ENCODE measurements at places on chromosomes 3 and 15. TPM values are rescaled to one million over a fixed set of nuclear protein-coding genes. Genes with fewer than 3 reads are reported as not detected.

DNA sequence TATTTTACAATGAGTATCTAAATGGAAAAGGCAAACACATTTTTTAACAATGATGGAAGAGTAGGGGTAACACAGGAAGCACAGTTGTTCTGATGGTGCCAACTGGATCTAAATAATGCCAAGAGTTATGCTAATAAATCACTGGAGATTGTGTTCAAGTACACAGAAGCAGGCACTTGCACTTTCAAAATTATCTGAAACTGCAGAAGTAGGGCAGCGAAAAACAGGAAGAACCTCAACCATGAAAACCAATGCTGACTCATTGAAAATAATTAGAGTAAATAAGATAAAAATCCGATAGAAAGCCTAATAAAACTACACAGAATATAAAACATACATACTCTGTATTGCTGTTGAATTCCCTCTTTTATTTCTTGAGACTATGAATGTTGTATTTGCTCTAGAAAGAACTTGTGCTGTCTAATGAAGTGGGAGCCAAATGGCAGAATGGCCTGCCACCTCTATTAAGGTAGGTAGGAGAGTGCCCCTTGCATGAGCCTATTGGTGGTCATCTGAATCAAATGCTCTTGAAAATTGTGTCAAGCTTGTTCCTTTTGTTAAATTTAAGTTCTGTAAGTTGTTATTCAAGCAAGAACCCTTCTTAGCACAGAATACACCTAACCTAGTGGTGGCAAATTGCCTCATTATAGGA, 93.7 kb downstream of the ABI3BP start:
- no peak for DNase-seq
- H3K27ac ChIP-seq: no peak overlapping the region
- no peaks in the 10 kb centered on the region for H3K36me3 ChIP-seq
- no peaks in the 10 kb centered on the region for H3K27me3 ChIP-seq
- H3K4me1 ChIP-seq: peaks cover 2% of the 10 kb centered on the region
- H3K4me3 ChIP-seq: no peak overlapping the region

GRCh38 chr3:142211034-142211433, 14.4 kb downstream of the GK5 start:
- H3K4me3 ChIP-seq: no peak overlapping the region
- no peak overlapping the region for H3K27ac ChIP-seq
- DNase-seq: peak; percentile 51
- peaks cover 51% of the 10 kb centered on the region for H3K36me3 ChIP-seq
- no peaks in the 10 kb centered on the region for H3K27me3 ChIP-seq
- peaks cover 6% of the 10 kb centered on the region for H3K4me1 ChIP-seq

GOLGA6L9 gene
- total RNA-seq: 3.9 TPM

DNA sequence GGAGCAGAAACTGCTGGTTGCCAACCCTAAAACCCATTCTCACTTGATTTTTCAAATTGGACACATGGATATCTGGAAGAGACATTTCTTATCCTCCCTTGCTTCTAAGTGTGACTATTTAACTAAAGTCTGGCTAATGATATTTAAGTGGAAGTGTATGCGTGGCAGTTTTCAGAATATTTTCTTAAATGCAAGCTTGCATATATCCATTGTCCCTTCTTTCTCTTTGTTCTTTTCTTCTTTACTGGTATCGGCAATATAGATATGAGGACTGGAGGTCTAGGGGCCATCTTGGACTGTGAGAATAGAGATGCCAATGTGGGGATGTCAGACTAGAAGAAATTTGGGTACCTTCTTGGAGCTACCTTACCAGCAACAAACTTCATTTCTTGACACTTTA, 364.3 kb upstream of the DPH6 start:
- H3K27ac ChIP-seq: no peak overlapping the region
- no peaks in the 10 kb centered on the region for H3K4me1 ChIP-seq
- no peak for DNase-seq
- H3K36me3 ChIP-seq: no peaks in the 10 kb centered on the region

DNA sequence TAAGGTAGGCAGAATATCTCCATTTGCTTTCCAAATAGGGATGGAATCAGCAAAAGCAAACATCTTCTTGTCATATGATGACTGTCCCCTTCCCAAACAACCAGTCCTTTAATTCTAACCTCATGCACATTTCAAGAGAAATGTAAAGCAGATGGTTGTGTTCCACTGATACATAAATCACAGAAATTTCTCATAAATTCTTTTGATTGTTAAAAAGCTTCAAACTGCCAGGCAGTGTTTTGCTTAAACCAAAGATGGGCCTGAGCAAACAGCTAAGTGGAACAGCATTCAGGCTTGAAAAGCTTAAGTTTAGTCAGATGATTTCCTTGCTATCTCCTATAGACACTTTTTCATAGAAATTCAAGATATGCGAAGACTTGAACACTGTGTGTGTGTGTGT, 74.3 kb upstream of the SOX2 start:
- no peaks in the 10 kb centered on the region for H3K4me1 ChIP-seq
- H3K27ac ChIP-seq: no peak overlapping the region
- H3K36me3 ChIP-seq: no peaks in the 10 kb centered on the region
- H3K4me3 ChIP-seq: no peak overlapping the region
- no peak for DNase-seq
- H3K27me3 ChIP-seq: peaks cover 2% of the 10 kb centered on the region

HGD gene
- total RNA-seq: 0.16 TPM

DNA sequence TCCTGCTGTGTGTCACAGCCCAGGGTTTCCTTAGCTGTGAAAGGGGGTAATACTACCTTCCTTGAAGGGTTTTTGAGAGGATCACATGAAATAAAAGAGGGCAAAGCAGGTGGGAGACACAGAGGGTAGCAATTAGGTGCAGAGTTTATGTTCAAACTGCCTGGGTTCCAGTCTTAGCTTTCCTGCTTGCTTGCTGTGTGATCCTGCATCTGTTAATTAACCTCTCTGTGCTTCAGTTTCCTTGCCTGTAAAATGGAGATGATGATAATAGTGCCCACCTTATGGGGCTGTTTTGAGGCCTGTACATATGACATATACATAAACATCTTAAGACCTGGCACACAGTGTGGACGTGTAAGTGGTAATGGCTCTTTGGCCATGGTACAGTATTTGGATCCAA, 35.0 kb downstream of the SPSB4 start:
- H3K4me1 ChIP-seq: no peaks in the 10 kb centered on the region
- DNase-seq: no peak
- peaks cover 2% of the 10 kb centered on the region for H3K27me3 ChIP-seq

VEPH1 gene
- not detected for total RNA-seq

TGM4 gene
- not detected for total RNA-seq

DNA sequence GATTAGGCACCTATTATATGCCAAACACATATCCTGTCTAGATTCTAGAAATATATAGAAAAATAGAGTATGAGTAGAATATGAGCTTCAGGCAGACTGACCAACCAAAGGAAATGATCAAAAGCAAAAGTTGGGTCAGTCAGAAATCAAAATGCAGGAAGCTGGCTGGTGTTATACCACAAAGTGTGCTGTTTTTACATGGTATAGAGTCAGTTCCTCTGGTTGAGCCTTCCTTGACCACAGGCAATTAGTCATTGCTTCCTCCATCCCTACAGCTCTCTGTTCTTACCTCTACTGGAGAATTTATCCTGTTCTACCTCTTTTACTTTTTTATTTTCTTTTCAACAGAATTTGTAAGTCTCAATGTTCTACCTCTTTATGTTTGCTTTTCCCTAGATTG, 149.8 kb downstream of the TMCO5A start:
- no peak overlapping the region for H3K27ac ChIP-seq
- H3K36me3 ChIP-seq: no peaks in the 10 kb centered on the region
- peaks cover 30% of the 10 kb centered on the region for H3K27me3 ChIP-seq
- peak; percentile 16 for DNase-seq
- H3K4me1 ChIP-seq: peaks cover 10% of the 10 kb centered on the region
- H3K4me3 ChIP-seq: no peak overlapping the region

DNA sequence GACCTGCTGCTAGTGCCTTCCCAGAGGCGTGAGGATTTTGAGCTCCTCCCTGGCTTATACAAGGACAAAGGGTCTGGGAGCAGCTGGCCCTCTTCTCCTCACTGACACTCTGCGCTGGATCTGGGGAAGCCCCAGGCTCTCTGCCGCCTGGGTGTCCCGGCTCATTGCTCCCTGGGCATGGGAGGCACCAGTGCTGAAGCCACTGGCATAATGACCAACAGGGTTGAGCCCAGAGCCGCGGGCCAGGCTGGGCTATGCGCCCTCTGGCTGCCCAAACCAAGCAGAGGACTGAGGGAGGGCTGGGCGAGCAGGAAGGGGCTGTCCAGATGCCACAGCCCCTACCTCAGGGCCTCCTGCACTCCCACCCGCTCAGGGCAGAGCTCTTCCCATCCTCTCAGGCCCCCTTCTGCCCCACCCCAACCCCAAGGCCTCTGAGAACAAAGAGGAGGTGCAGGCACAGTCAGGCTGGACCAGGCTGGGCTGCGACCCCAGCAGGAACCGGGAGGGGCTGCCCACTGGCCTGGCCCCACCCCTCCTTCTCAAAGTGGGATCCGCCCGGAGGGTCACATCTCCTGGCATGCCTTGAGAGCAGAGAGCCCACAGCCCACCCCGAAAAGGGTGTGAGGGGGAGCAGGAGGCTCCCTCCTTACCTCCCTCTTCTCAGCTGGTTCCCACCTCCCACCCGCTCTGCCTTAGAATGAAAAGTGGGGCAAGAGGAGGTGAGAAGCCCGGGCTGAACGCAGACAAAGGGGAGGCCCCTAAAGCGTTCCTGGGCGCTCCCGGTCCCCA, 1.6 kb downstream of the LINGO1 start:
- H3K4me1 ChIP-seq: peaks cover 9% of the 10 kb centered on the region
- H3K4me3 ChIP-seq: no peak overlapping the region
- peaks cover 38% of the 10 kb centered on the region for H3K27me3 ChIP-seq
- DNase-seq: no peak

DNA sequence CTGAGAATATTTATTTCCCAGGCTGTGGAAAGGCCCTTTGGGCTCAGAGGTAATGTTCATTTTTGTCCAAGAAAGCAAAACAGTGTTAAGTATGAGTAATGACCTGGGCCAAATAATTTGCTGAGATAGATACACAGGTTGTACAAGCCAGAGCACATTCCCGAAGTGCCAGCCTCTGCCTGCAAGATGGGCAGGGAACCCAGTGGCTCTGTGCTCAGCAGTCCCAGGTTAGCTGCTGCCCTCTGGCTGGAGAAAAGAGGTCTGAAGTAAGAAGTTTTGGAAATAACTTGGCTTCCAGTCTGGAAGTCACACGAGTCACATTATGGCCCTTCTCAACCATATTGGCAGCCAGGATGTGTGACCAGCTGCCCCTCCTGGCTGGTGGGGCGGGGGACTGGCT, 20.2 kb downstream of the MYZAP start:
- H3K27ac ChIP-seq: no peak overlapping the region
- H3K4me3 ChIP-seq: no peak overlapping the region
- H3K4me1 ChIP-seq: no peaks in the 10 kb centered on the region
- H3K36me3 ChIP-seq: no peaks in the 10 kb centered on the region
- no peaks in the 10 kb centered on the region for H3K27me3 ChIP-seq

GRCh38 chr3:17149076-17149475, 264.3 kb downstream of the PLCL2 start:
- no peak overlapping the region for H3K4me3 ChIP-seq
- no peaks in the 10 kb centered on the region for H3K27me3 ChIP-seq
- peaks cover 27% of the 10 kb centered on the region for H3K36me3 ChIP-seq
- H3K4me1 ChIP-seq: peaks cover 58% of the 10 kb centered on the region
- H3K27ac ChIP-seq: no peak overlapping the region

- no peaks in the 10 kb centered on the region for H3K4me1 ChIP-seq
- no peaks in the 10 kb centered on the region for H3K36me3 ChIP-seq
- H3K27me3 ChIP-seq: peaks cover 1% of the 10 kb centered on the region
Measured at GRCh38 chr15:53716909-53717876, 42.3 kb downstream of the WDR72 start.

DNA sequence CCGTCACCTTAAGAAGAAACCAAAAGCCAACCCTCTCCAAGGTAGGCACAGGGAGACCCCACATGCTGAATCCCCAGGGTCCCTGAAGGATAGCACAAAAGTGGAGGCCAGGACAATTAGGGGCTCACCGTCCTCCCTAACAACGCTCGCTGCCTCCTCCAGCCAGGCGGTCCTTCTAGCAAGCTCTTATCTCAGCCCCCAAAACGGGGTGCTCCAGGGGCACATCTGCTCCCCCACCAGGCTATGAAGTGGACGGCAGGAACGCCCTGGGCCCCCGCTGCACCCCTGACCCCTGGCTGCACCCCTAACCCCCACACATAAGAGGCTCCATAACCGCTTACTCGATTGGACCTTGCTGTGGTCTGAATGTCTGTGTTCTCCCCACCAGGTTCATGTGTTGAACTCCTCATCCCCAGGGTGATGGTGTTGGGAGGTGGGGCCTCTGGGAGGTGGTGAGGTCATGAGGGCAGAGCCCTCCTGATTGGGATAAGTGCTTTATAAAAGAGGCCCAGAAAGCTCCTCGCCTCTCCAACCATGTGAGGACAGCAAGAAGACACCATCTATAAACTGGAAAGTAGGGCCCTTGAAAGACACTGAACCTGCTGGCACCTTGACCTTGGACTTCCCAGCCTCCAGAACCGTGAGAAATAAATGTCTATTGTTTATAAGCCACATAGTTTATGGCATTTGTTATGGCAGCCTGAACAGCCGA, 153.3 kb downstream of the NUP210 start:
- no peak for DNase-seq
- no peak overlapping the region for H3K4me3 ChIP-seq
- no peaks in the 10 kb centered on the region for H3K36me3 ChIP-seq
- H3K27ac ChIP-seq: no peak overlapping the region

DNA sequence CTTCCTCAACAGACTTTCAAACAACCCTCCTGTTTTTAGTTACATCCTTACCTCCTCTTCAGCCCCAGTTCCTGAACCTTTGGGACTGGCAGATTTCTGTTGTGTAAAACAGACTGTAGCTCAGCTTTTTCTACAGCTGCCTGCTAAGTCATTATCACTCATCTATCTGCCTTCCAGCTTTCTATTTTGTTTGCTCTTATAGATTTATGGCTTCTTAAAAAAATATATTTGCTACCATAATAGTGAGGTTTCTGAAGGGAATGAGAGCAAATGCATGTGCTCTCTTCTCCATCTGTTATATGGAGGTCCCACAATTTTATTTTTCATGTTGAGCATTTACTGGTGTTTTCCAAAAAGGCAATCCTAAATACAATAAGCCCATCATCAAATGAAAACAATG, 18.2 kb upstream of the GJD2 start:
- no peak overlapping the region for H3K4me3 ChIP-seq
- DNase-seq: no peak
- no peak overlapping the region for H3K27ac ChIP-seq
- H3K4me1 ChIP-seq: no peaks in the 10 kb centered on the region

GRCh38 chr15:90300988-90301706, 35.7 kb downstream of the NGRN start:
- no peak overlapping the region for H3K4me3 ChIP-seq
- H3K27me3 ChIP-seq: peaks cover under 1% of the 10 kb centered on the region
- peak; percentile 82 for DNase-seq
- H3K27ac ChIP-seq: no peak overlapping the region
- H3K4me1 ChIP-seq: peaks cover 30% of the 10 kb centered on the region

ZIC4 gene
- total RNA-seq: not detected

NPAP1 gene
- not detected for total RNA-seq

ADAMTS9 gene
- not detected for total RNA-seq

GRCh38 chr3:48236531-48236930, 4.4 kb upstream of the ZNF589 start:
- H3K36me3 ChIP-seq: peaks cover 3% of the 10 kb centered on the region
- no peak overlapping the region for H3K27ac ChIP-seq
- no peak for DNase-seq
- H3K27me3 ChIP-seq: no peaks in the 10 kb centered on the region

MKRN2OS gene
- total RNA-seq: not detected

TMOD2 gene
- 4.8 TPM for total RNA-seq

THPO gene
- total RNA-seq: not detected
